ENCODE measurements at places on chromosomes 4 and X.

- no peak for DNase-seq
Measured at GRCh38 chr4:16437836-16438235, 211.6 kb upstream of the TAPT1 start.

- DNase-seq: no peak
Measured at GRCh38 chrX:129188231-129188630, 335.1 kb downstream of the SMARCA1 start.

DNA sequence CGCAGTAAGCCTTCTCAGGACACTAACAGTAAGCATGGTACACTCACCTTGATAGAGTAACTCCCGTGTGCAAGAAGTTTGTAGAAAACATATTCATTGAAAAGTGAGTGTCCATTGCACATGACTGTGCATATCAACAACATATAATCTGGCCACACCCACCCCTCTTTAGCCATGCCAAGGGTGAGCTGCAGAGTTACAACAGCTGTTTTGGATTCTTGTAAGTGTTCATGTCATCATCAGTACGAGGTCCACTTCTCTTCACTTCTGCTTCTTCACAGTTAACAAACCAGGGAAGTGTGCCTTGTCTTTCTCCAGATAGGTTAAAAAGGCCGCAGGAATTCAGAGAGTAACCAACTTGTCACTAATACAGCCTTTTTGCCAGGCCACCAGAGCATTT is 116.6 kb downstream of the IRF2 start:
- DNase-seq: no peak

GRCh38 chr4:167623241-167623572 is 388.9 kb upstream of the SPOCK3 start:
- no peak for DNase-seq

Data from Daoy (cell line).